Left renal pelvis (tissue), 4 donors: ENCODE measurements at places on chromosomes 1 and 21. TPM values are rescaled to one million over a fixed set of nuclear protein-coding genes. Genes with fewer than 3 reads are reported as not detected.

Gene DCDC2B
- 2.0 TPM for polyA plus RNA-seq

GRCh38 chr1:93692026-93692425 is 10.4 kb upstream of the BCAR3 start:
- DNase-seq, result no peak

DNA sequence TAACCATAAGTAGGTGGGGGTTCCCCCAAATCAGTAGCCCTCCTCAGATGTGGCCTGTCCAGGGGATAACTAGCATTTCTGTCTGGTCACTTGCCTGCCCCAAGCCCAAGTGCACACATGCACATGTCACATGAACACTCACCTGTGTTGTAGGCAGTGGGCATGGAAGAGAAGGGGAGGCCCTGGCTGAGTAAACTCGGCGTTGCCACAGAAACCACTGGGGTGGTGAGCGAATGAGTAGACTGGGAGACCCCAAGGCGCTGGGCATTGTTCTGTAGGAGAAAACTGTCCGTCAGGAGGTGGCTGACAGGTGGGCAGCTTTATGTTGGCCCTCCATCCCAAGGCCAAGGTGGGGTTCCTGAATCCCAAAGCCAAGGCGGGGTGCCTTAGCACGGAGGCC is 25.6 kb downstream of the MEF2D start:
- no peak for DNase-seq

DNA sequence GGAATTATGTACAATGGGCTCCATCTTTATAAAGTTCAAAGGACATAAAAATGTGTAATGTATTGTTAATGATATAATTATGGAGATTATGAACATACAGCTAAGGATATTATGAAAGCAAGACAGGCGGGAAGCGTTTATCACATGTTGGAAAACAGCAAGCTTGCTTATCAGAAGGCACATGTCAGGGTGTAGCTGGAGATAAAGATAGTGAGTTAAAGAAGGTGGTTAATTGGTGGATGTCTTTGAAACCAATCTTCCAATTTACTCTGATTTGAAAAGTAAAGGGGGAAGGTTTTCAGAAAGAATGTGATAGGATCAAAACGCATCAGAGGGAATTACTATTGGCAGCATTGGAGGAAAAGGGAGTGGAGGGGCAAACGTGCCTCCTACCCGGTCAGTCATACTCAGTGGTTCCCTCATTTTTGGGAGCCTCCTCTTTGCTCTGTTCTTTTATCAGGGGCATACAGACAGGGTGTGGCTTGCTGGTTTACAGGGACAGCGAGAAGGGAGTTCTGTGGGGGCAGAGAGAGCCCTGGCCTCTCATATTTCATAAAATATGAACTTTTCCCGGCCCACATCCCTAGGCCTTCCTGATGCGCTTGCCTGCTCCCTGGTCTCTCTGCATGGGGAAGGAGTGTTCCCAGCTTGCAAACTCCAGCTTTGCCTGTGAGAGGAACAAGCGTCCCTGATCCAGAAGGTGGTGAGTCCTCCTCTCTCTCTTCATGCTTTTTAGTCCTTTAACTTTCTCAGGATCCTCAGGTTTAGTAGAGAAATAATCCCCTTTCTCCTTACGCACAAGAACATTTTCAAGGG is 8.0 kb upstream of the SVBP start:
- DNase-seq, result no peak

DNA sequence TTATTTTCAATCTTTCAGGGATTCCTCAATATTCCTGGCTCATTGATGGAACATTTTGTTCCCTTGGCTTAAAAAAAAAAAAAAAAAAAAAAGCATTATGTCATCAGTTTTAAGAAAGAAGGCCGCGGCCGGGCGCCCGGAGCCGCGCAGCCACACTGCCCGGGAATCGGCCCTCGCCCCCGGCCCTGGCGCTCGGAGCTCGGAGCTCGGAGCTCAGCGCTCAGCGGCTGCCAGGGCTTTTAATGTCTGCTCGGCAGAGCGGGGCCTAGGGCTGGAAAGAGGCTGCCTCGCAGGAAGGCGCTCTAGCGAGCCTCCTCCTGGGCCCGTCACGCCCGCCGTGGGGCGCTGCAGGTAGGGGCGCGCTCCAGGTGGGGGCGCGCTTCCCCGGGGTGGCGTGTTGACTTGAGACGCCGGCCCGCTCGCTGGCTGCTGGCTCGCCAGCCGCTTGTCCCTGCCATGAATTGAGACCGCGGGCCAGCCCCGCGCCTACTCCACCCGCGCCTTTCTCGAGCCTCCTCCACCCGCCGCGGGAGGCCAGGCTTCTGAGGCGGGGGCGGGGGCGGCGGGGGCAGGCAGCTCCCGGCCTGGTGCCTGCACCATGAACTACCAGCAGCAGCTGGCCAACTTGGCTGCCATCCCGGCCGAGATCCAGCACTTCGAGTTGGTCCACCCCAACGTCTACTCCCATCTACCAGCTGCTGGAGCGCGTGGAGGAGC is 5.4 kb upstream of the TDRD5 start:
- no peak for DNase-seq
